ENCODE measurements at places on chromosomes 1 and 21. TPM values are rescaled to one million over a fixed set of nuclear protein-coding genes. Genes with fewer than 3 reads are reported as not detected.
A peak's percentile ranks its signal among the peaks of the same experiment; 100 is the strongest.

DNA sequence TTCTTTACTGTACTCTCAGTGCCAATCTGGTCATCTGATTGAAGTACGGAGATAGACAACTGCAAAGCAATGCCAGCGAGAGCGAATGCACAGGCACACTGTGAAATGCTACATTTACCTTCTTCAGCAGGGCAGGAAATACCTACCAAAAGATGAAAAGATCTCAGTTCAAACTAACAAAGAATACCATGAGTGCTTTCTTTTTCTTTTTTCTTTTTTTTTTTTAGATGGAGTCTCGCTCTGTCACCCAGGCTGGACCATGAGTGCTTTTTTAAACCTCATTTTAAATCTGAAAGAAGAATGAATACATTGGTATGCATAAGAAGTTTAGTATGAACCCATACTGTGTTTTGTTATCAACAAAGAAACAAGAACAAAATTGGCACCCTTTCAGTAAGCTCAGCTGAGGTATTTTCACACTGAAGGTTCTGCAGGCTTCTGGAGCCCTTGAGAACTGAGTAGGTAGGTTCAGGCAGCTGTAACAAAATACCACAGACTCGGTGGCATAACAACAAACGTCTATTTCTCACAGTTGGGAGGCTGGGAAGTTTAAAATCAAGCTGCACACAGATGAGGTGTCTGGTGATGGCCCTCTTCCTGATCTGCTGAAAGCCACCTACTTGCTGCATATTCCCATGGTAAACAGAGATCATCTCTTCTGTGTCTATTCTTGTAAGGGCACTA, 1.7 kb upstream of the CHI3L2 start:
- peaks cover 46% of the 10 kb centered on the region for H3K4me1 ChIP-seq
- no peak overlapping the region for H3K4me3 ChIP-seq
- H3K27ac ChIP-seq = no peak overlapping the region
- DNase-seq = no peak
- H3K36me3 ChIP-seq = no peaks in the 10 kb centered on the region

DNA sequence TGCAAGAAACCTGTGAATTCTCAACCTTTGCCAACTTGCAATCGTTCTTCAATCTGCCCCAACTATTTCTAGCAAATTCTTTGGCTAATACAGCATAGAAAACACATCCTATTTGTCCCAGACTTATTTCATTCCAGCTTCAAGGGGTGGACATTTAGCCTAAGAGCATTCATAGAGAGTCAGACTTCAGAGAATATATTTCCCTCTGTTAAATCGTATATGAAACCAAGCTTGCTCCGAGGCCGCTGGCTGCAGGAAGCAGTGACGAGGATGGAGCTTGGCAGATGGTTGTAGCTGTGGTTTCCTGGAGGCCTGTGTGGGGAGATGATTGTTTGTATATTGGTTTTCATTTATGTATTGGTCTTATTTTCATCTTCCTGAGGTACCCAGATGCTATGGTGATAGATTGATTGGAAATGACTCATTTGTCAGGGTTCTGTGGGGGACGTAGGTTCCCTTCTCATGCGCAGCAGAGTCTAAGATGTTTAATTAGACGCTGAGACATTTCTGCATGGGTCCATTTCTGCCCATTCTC, 26.1 kb downstream of the MAN1C1 start:
- peaks cover 22% of the 10 kb centered on the region for H3K4me1 ChIP-seq
- no peak overlapping the region for H3K4me3 ChIP-seq
- H3K27ac ChIP-seq = peak overlapping the region; percentile 16

- H3K4me1 ChIP-seq = peaks cover 3% of the 10 kb centered on the region
- H3K36me3 ChIP-seq = no peaks in the 10 kb centered on the region
- H3K27ac ChIP-seq = no peak overlapping the region
- no peak overlapping the region for H3K4me3 ChIP-seq
Measured at GRCh38 chr1:1144122-1144842, 28.4 kb upstream of the C1orf159 start.

GRCh38 chr21:42255825-42256224, 36.9 kb downstream of the ABCG1 start:
- H3K27me3 ChIP-seq = peaks cover 24% of the 10 kb centered on the region
- H3K36me3 ChIP-seq = no peaks in the 10 kb centered on the region
- H3K27ac ChIP-seq = no peak overlapping the region
- no peak for DNase-seq

DNA sequence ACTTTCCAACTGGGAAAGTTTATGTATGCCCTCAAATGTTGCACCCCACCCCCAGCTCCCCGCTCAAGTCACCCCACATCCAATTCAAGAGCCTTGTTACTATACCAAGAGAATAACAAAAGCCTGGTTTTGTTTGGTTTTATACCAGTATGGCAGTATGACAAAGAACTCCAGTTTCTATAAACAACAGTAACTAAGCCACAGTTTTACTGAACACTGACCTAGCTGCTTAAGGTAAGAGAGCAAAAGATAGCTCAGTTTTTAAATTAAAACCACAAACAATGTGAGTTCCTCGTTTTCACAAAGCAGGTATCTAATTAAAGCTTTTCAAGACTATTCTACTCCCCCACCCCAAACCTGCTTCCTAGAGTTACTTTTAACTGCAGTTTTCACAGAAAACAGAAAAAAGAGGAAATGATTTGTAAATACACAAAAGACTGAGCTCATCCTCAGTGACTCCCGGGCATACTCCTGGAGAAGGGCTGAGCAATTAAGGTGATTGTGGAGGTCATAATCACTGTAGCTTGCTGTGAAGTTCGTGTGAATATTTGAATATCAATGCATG, 59.3 kb upstream of the LHX8 start:
- no peaks in the 10 kb centered on the region for H3K36me3 ChIP-seq
- no peak for DNase-seq
- H3K27ac ChIP-seq = no peak overlapping the region
- H3K4me1 ChIP-seq = no peaks in the 10 kb centered on the region

- DNase-seq = peak; percentile 59
- peaks cover 7% of the 10 kb centered on the region for H3K36me3 ChIP-seq
- H3K27ac ChIP-seq = no peak overlapping the region
- no peaks in the 10 kb centered on the region for H3K27me3 ChIP-seq
- peaks cover 14% of the 10 kb centered on the region for H3K4me1 ChIP-seq
Measured at GRCh38 chr1:225482421-225482950, 54.6 kb upstream of the LBR start.

- peaks cover 33% of the 10 kb centered on the region for H3K4me1 ChIP-seq
- no peak overlapping the region for H3K4me3 ChIP-seq
- H3K36me3 ChIP-seq = peaks cover 6% of the 10 kb centered on the region
- DNase-seq = no peak
- no peak overlapping the region for H3K27ac ChIP-seq
Measured at GRCh38 chr1:2255420-2256369, 27.6 kb downstream of the SKI start.

DNA sequence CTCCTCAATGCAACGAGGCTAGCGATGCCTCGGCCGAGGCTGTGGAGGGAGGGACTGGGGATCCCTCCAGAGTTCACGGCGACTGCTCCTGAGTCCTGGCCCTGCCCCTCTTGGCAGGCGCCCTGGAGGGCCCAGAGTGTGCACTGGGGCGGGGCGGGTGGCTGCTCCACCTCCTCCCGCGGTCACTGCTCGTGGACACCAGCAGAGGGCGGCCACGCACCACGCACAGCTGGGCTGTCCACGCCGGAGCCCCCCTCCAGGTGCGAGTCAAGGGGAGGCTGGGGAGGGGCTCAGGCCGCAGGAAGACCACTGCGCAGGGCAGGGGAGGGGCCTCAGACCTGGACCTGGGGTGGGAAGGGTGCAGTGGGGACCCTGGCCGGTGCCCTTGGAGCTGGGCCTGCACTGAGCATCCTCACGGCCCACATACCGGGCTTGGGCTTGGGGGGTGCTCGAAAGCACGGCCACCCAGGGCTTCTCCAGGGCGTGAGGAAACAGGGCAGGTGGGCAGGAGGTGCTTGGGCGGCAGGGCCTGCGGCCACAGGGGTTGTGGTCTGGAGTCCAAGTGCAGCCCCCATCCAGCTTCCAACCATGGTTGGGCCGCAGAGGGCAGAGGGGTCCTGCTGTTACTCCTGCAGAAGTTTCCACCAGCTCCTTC, 20.6 kb upstream of the TTC34 start:
- no peaks in the 10 kb centered on the region for H3K27me3 ChIP-seq
- H3K27ac ChIP-seq = no peak overlapping the region
- DNase-seq = no peak
- H3K4me1 ChIP-seq = no peaks in the 10 kb centered on the region
- no peaks in the 10 kb centered on the region for H3K36me3 ChIP-seq

GRCh38 chr1:45473302-45473701, 17.7 kb downstream of the TESK2 start:
- no peak for DNase-seq
- no peak overlapping the region for H3K27ac ChIP-seq
- peaks cover 10% of the 10 kb centered on the region for H3K27me3 ChIP-seq
- H3K4me1 ChIP-seq = no peaks in the 10 kb centered on the region
- H3K4me3 ChIP-seq = no peak overlapping the region
- no peaks in the 10 kb centered on the region for H3K36me3 ChIP-seq

DNA sequence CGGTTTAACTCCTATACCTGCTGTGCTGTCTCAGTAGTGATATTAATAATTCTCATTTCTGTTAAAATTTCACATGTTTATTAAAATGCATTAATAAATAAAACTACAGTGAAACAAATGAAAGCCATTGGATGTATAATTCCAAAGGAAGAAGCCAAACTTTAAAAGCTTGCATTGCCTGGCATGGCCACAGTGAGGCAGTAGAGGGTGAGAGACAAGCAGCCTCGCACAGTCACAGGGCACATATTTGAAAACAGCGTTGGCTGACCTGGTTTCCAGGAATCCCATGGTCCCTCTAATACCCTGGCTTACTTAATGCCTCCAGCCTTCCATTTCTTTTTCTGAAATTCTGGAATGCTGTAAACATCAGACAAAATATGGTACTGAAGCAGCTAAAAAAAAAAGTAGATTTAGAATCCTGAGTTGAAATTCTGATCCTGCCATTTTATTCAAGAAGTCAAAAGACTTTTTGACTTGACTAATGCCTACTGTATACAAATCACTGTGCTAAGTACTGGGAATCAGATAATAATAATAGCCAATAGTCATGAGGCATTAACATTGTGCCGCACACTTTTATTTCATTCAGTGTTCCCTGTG, 6.7 kb upstream of the RNASEL start:
- DNase-seq = no peak
- H3K4me1 ChIP-seq = peaks cover 11% of the 10 kb centered on the region
- no peak overlapping the region for H3K27ac ChIP-seq
- H3K27me3 ChIP-seq = peaks cover 18% of the 10 kb centered on the region

GRCh38 chr1:156394082-156394481, 25.1 kb downstream of the RHBG start:
- H3K4me1 ChIP-seq = no peaks in the 10 kb centered on the region
- DNase-seq = no peak
- H3K27me3 ChIP-seq = peaks cover 25% of the 10 kb centered on the region
- H3K36me3 ChIP-seq = no peaks in the 10 kb centered on the region
- no peak overlapping the region for H3K27ac ChIP-seq

DNA sequence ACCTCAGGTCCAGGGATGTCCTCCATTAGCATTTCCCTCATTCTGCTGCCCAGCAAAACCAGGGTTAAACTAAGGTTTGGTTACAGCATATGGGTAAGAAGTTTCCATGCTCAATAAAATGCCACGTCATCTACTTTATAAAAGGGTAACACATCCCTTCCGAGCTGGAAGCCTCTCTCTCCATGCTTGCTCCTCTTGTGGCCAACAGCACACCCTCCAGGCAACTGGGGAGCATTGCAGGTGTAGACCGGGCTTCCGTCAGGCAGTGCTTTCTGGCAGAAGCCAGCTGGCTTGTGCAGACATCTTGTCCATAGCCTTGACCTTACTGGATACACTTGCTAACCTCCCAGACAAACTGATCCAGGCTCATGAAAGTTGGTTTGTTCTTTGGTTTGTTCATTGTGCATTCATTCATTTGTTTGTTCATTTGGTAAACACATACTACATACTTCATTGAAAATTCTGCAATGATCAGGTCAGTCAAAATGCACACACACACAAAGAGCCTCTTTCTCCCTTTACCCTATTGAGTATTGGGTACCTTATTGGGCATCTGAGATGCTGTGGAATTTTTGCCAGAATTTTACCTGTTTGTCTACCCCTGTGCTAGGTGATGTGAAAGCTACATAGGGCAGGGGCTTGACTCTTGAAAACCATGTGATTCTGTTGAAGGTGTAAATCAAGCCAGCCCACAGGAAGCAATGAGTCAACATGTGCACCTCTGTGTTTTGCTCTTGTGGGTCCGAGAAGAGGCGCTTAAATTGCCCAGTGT, 422.8 kb downstream of the CAMTA1 start:
- peaks cover 20% of the 10 kb centered on the region for H3K27me3 ChIP-seq
- no peak overlapping the region for H3K4me3 ChIP-seq
- no peaks in the 10 kb centered on the region for H3K4me1 ChIP-seq
- H3K27ac ChIP-seq = no peak overlapping the region
- no peak for DNase-seq

- peaks cover 1% of the 10 kb centered on the region for H3K4me1 ChIP-seq
- no peak overlapping the region for H3K27ac ChIP-seq
Measured at GRCh38 chr1:76287917-76288316, 213.4 kb downstream of the ST6GALNAC3 start.

- H3K4me1 ChIP-seq = peaks cover 22% of the 10 kb centered on the region
- no peak for DNase-seq
- H3K36me3 ChIP-seq = no peaks in the 10 kb centered on the region
Measured at GRCh38 chr1:15206418-15207030, 40.5 kb upstream of the FHAD1 start.

GRCh38 chr1:92797297-92797696, 12.4 kb upstream of the EVI5 start:
- no peaks in the 10 kb centered on the region for H3K27me3 ChIP-seq
- no peak overlapping the region for H3K27ac ChIP-seq
- no peak for DNase-seq
- peaks cover 12% of the 10 kb centered on the region for H3K4me1 ChIP-seq
- no peaks in the 10 kb centered on the region for H3K36me3 ChIP-seq

DNA sequence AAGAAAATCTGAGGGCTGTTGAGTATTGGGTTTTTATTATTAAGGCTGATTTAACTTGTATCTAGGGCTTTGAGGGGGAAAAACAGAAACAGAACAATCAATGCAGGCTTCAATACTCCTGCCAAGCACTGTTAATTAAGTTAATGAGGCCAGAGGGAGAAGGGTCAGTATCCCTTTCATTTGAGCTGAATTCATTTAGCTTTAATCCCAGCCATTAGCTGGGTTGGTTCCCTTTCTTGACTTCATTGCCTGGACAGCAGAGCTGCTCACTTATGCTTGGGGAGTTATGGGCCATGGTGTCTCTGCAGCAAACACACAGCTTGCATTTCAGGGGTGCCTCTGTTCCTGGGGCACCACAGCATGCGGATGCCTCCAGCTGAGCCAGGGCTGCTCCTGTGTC, 16.3 kb downstream of the TLR5 start:
- no peak overlapping the region for H3K4me3 ChIP-seq
- peaks cover 19% of the 10 kb centered on the region for H3K4me1 ChIP-seq
- DNase-seq = no peak

The SLC1A7 gene
- total RNA-seq = not detected

The MYOG gene
- total RNA-seq = not detected

The PCNX2 gene
- total RNA-seq = 17.2 TPM

The CYYR1 gene
- 4.7 TPM for total RNA-seq

The CENPF gene
- total RNA-seq = 26.5 TPM

The CHODL gene
- not detected for total RNA-seq

The TXNDC12 gene
- total RNA-seq = 46.6 TPM

The OVAAL gene
- not detected for total RNA-seq
